ENCODE measurements at places on chromosomes 12 and 14.

DNA sequence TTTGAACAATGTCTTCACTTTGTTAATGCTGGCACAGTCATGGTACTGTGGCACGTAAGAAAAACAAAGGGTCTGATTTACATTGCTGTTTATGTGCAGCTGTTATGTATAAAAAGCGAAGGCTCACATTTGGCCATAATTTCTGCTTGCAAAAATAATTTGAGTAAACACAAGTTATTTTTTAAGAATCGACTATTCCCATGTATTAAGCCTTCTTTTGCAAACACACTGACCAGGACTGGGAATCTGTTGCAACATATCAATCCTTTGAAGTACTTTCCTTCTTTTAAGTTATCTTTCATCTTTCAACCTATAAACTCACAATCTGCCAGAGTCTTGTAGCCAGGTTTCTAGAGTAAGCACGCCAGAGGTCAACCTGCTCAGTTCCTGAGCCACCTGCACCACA, 145.4 kb upstream of the BMP4 start:
- no peak for DNase-seq

DNA sequence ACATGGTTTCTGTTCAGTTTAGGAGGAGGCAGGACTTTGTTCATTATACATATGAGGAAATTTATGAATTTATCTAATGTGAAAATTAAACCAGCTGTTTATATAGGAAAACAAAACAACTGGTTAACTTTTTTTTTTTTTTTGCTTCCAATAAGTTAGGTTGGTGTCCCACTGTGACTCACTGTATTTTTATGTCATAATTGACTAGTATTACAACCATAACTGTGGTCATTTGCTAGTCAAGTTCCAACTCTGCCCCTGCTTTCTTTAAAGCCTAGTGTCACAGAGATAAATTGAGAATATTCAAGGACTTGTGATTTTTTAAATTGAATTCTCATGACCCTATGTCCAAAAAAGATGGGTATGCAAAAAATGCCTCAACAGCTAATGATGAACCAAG, 227.7 kb downstream of the BCAT1 start:
- DNase-seq: no peak

DNA sequence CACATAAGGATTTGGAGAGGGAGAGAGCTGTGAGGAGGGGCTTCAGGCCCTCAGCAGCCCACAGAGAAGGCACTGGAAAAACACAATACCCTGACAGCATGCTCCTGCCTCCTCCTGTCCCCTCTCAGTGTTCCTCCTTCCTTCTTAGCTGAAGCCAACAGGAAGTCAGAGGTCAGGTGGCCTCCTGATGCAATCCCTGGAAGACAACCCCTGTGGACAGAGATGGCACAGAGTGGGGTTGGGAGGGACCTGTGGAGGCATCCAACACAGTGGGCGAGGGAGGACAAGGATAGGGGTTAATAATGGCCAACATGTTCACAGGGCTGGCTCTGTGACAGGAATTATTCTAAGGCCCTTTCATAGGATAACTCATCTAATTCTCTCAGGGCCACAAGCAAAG, 15.4 kb upstream of the IFI27L2 start:
- DNase-seq: no peak

DNA sequence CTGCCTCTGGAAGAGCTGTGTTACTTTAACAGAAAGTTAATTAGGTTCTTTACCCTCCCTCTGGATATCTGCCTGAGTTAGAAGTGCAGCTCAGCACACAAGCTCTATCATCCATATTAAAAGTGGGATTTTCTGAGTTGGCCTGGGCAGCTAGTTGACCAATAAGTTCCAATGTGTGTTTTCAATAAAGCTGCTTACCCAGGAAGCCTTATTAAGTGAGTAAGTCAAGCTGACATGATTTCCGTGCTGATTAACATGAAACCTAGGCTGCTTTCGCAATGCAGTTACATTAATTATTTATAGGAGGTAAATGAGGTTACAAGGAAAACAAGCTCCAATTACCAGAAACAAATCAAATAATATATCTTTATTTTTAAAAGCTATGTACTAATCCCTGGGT, 4.8 kb downstream of the NEUROD4 start:
- DNase-seq: no peak

GRCh38 chr12:89461649-89462612, 62.7 kb downstream of the GALNT4 start:
- peak; percentile 77 for DNase-seq
